Activated CD8-positive, alpha-beta memory T cell treated with anti-CD3 and anti-CD28 coated beads for 1 hour (primary cell): ENCODE measurements at places on chromosomes 7 and 10.

GRCh38 chr7:128713794-128714193 lies 25.4 kb upstream of the CALU start:
- DNase-seq = no peak

- DNase-seq = no peak
Measured at GRCh38 chr7:97130417-97131139, 13.1 kb downstream of the SDHAF3 start.

- no peak for DNase-seq
Measured at GRCh38 chr7:2042650-2043049, 190.1 kb downstream of the MAD1L1 start.

DNA sequence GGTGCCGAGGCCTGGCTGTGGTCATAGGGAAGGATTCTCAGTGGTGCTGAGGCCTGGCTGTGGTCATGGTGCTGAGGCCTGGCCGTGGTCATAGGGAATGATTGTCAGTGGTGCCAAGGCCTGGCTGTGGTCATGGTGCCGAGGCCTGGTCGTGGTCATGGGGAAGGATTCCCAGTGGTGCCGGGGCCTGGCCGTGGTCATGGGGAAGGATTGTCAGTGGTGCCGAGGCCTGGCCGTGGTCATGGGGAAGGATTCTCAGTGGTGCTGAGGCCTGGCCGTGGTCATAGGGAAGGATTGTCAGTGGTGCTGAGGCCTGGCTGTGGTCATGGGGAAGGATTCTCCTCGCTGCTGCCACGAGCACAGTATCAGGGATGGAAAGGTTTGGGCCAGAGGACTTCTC lies 327.3 kb downstream of the ADARB2 start:
- no peak for DNase-seq

- no peak for DNase-seq
Measured at GRCh38 chr10:13092291-13093102, 7.5 kb upstream of the OPTN start.
